ENCODE measurements at places on chromosomes 7 and 10. TPM values are rescaled to one million over a fixed set of nuclear protein-coding genes. Genes with fewer than 3 reads are reported as not detected.

The RBP4 gene
- not detected for total RNA-seq

The WNT8B gene
- 0.20 TPM for total RNA-seq

The DPP6 gene
- not detected for total RNA-seq

The PDE6C gene
- not detected for total RNA-seq

The AP1S1 gene
- 42.3 TPM for total RNA-seq

The ETV1 gene
- not detected for total RNA-seq

The CYP26C1 gene
- total RNA-seq, result not detected

The GIMAP7 gene
- 291 TPM for total RNA-seq

The CYP3A5 gene
- total RNA-seq, result not detected

The PRSS2 gene
- total RNA-seq, result not detected

The PIK3CG gene
- total RNA-seq, result 36.5 TPM
